Sigmoid colon (tissue), 7 donors: ENCODE measurements at places on chromosomes 1 and 21. TPM values are rescaled to one million over a fixed set of nuclear protein-coding genes. Genes with fewer than 3 reads are reported as not detected.

The C1orf167 gene
- polyA plus RNA-seq = 1.6 TPM

The CHI3L1 gene
- polyA plus RNA-seq = 28.8 TPM

The FAM151A gene
- polyA plus RNA-seq = 3.2 TPM

The BGLAP gene
- polyA plus RNA-seq = not detected

The SYDE2 gene
- polyA plus RNA-seq = 1.2 TPM

The SH2D1B gene
- 0.92 TPM for polyA plus RNA-seq

The FAM78B gene
- polyA plus RNA-seq = 0.23 TPM

The RGS18 gene
- polyA plus RNA-seq = 5.1 TPM

The RNF223 gene
- 3.7 TPM for polyA plus RNA-seq

The SDC3 gene
- polyA plus RNA-seq = 2.4 TPM

The C1orf232 gene
- not detected for polyA plus RNA-seq

The KCNK1 gene
- polyA plus RNA-seq = 24.2 TPM

The SLAMF8 gene
- 16.2 TPM for polyA plus RNA-seq

The ZNF672 gene
- 25.6 TPM for polyA plus RNA-seq

The SPATC1L gene
- 3.2 TPM for polyA plus RNA-seq

The LMOD1 gene
- polyA plus RNA-seq = 4.9 TPM

The ADGRB2 gene
- polyA plus RNA-seq = not detected

The AIM2 gene
- 1.6 TPM for polyA plus RNA-seq

The SPRR1A gene
- polyA plus RNA-seq = not detected
